ENCODE measurements at places on chromosomes 1 and 21.

GRCh38 chr1:5620997-5621396, 371.2 kb downstream of the NPHP4 start:
- no peak overlapping the region for H3K27ac ChIP-seq
- DNase-seq: no peak
- H3K4me1 ChIP-seq: no peaks in the 10 kb centered on the region
- no peaks in the 10 kb centered on the region for H3K27me3 ChIP-seq
- no peak overlapping the region for H3K4me3 ChIP-seq

DNA sequence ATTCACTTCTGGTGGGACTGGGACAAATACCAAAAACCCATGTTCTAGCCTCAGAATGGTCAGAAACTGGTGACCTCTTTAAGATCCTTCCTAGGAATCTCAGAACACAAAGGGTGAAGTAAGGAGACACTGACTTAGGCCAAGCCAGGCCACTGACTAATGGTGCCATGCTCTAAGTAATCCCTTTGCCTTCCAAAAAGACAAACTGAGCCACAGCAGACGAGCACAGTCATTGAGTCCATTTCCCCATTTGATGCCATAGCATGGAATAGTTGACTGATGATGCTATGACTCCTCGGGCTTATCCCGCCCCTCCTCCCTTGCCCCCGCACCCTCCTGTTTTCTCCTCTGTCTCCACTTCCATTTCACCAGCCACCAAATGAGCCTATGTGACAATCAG, 145.8 kb upstream of the ZNF648 start:
- H3K36me3 ChIP-seq: no peaks in the 10 kb centered on the region
- no peak overlapping the region for H3K4me3 ChIP-seq
- H3K27me3 ChIP-seq: no peaks in the 10 kb centered on the region
- H3K4me1 ChIP-seq: no peaks in the 10 kb centered on the region

DNA sequence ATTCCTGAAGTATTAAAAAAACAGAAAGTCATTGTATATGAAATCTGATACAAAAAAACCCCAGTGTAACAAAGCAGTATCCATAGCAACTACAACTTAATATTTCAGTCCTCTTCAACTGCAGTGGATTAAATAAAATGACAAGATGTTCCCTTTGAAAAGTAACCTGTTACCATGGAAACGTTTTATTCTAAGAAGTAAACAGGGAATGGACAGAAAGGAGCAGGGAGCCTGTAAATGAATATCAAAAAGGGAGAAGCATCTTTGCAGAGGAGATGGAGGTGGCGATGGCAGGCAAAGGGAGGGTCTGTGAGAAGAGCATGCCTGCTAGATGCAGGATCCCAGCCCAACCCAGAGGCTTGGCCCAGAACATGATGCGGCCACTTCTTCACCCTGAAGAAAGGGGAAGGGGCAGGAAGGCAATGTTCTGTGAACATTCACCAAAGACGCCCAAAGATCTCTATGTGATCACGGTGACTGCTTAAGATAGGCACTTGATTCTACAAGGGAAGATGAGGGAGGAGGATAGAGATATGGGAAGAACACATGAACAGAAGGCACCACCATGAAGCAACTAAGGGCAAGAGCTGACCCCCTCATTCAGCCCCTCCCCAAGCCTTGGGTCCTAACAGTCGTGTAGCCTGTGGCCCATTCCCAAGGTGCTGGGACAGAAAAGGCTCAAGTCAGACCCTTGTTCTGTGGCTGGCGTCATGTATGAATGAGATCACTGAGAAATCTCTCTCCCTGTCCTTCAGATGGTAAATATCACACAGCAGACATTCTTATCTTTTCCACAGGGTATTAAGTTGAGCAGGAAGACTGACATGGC, 200.0 kb downstream of the SLC45A1 start:
- H3K36me3 ChIP-seq: no peaks in the 10 kb centered on the region
- no peak for DNase-seq
- peaks cover 7% of the 10 kb centered on the region for H3K4me1 ChIP-seq
- H3K27ac ChIP-seq: no peak overlapping the region
- no peaks in the 10 kb centered on the region for H3K27me3 ChIP-seq

DNA sequence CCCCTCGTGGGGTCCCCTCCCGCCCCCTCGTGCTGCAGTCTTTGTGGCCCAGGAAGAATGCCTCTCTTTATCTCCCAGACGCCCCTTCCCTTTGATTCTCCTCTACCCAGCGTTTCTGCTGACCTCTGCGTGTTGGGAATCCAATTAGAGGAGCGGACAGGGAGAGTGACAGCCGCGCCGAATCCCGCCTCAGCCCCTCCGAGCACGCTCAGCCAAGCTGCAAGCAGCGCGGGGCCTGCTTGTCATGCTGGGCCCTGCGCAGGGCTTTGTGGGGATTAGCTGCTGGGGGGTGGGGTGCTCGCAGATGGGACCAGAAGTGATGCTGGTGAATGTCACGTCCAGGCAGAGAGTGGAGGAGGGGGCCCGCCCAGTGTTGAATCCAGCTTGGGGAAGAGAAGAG, 91.1 kb downstream of the EPHB2 start:
- peaks cover 10% of the 10 kb centered on the region for H3K27me3 ChIP-seq
- no peak for DNase-seq
- peaks cover 8% of the 10 kb centered on the region for H3K4me1 ChIP-seq
- no peak overlapping the region for H3K27ac ChIP-seq

GRCh38 chr1:162902416-162902815, 41.4 kb upstream of the CCDC190 start:
- peaks cover 10% of the 10 kb centered on the region for H3K4me1 ChIP-seq
- no peak overlapping the region for H3K27ac ChIP-seq
- H3K36me3 ChIP-seq: no peaks in the 10 kb centered on the region
- no peak overlapping the region for H3K4me3 ChIP-seq
- H3K27me3 ChIP-seq: no peaks in the 10 kb centered on the region
- DNase-seq: no peak

DNA sequence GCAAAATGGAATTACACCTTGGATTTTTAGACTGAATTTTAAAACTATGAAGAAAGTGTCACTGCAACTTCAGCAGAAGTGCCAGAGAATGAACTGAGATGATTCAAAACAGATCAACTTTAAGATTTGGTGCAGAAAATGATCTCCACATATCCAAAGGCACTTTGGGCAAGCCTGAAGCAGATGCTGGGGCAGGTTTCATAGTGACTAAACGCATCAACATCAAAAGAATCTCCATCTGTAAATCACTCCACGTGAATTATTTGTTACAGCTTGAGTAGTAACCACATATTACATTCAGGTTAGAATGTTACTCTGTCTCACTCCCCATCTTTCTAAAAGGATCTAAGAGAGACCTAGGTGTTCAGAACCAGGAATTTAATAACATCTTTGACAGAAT, 329.0 kb upstream of the ESRRG start:
- no peak overlapping the region for H3K27ac ChIP-seq
- no peak overlapping the region for H3K4me3 ChIP-seq
- H3K4me1 ChIP-seq: peaks cover 6% of the 10 kb centered on the region
- no peaks in the 10 kb centered on the region for H3K27me3 ChIP-seq

GRCh38 chr1:109530457-109531087, 9.1 kb upstream of the GPR61 start:
- no peak overlapping the region for H3K27ac ChIP-seq
- no peaks in the 10 kb centered on the region for H3K36me3 ChIP-seq
- no peaks in the 10 kb centered on the region for H3K27me3 ChIP-seq
- no peak overlapping the region for H3K4me3 ChIP-seq

DNA sequence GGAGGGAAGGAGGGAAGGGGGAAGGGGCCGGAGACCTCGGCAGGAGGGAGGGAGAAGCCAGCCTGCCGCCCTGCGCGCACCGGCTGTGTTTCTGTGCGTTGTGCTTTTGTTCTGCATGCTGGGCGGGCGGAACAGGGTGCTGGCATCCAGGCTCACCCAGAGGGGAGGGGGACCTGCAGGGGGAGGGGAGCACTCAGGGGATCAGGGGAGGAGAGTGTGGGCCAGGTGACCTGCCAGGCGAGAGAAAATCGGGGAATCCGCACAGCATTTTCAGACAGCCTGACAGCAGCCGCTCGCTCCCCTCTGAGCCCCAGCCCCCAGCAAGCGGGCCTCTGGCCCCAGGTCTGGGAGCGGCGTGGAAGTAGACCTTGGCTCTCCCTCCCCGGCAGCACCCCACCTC, 54.7 kb downstream of the RIPK4 start:
- no peaks in the 10 kb centered on the region for H3K27me3 ChIP-seq
- no peak for DNase-seq
- no peak overlapping the region for H3K4me3 ChIP-seq
- H3K36me3 ChIP-seq: no peaks in the 10 kb centered on the region
- peaks cover 43% of the 10 kb centered on the region for H3K4me1 ChIP-seq

GRCh38 chr1:167723707-167724323, 2.0 kb downstream of the MPZL1 start:
- no peaks in the 10 kb centered on the region for H3K36me3 ChIP-seq
- no peak overlapping the region for H3K27ac ChIP-seq
- peaks cover 43% of the 10 kb centered on the region for H3K4me1 ChIP-seq
- DNase-seq: no peak
- H3K4me3 ChIP-seq: peak overlapping the region; percentile 78
- H3K27me3 ChIP-seq: no peaks in the 10 kb centered on the region

DNA sequence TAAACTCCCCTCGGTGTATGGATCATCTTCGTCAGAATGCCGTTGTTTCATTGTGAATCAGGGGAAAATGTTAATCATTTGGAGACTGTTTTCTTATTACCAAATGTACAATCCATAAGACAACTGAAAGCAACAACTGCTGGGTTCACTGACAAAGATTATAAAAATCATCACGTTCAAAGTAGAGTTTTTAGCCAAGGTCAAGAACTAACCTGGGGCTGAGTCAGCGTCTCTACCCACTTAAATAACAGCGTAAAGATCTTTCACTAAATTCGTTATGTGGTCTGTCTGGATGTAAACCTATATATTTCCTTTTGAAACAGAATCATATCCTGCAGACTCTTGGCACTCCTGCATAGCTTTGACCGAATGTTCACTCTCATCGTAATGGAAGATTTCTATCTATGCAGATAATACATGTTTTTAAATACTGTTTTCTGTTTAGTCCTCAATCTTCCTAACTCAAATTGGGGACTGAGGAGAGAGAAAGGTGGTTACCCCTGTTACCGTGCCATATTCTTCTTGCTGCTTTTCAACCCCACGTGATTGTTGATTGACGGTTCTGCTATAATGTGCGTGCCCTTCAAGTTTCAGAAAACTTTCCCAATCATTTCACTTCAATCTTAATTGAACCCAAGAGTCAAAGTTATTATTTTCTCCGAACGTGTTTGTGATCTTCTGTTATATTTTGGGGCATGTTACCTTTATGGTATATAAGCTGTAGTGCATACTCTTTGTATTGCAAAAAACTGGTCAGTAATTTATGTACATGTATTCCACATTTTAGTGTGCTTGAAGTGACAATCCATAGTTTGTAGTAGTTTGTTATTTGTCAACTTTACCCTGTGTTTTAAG, 15.6 kb upstream of the NCMAP start:
- peaks cover 2% of the 10 kb centered on the region for H3K36me3 ChIP-seq
- no peaks in the 10 kb centered on the region for H3K27me3 ChIP-seq
- H3K4me3 ChIP-seq: no peak overlapping the region
- H3K4me1 ChIP-seq: peaks cover 32% of the 10 kb centered on the region
- H3K27ac ChIP-seq: no peak overlapping the region

DNA sequence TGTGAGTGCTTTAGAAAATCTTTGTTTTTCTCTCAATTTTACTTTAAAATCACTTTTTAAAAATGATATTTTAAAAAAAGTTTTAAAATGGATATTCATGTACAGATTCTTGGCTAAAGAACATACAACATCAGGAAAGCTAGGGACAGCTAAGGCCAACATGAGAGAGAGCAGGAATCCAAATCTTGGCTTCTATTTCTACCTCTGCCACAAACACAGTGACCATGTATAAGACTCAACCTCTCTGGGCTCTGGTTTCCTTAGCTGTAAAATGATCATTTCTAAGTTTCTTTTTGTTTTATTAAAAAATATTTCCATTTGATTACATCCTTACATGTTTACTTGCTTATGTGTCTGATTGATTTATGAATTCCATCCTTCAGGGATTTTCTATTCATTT, 1.2 kb downstream of the VCAM1 start:
- no peak overlapping the region for H3K27ac ChIP-seq
- H3K4me3 ChIP-seq: no peak overlapping the region
- no peaks in the 10 kb centered on the region for H3K36me3 ChIP-seq
- H3K4me1 ChIP-seq: no peaks in the 10 kb centered on the region
- H3K27me3 ChIP-seq: peaks cover 5% of the 10 kb centered on the region

DNA sequence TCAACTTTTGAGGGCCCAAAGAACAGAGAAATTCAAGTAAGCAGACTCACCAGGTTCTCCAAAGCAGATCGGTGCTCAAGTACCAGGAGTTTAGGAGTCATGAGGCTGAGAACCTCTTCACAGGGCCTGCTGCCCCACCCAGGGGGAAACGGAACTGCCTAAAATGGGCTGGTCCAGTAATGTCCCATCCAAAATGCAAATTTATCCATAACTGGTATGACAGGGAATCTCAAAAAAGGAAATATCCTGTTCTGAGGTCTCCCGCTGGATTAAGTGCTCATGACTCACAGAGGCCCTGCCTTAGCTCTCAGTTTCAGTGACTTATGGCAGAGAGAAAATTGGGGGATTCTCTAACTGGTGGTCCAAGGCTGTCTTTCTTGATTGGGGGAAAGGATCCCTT, 9.3 kb downstream of the SPRR2G start:
- DNase-seq: no peak
- H3K4me1 ChIP-seq: no peaks in the 10 kb centered on the region
- no peak overlapping the region for H3K4me3 ChIP-seq

- H3K4me3 ChIP-seq: no peak overlapping the region
- no peaks in the 10 kb centered on the region for H3K4me1 ChIP-seq
- no peak overlapping the region for H3K27ac ChIP-seq
- no peaks in the 10 kb centered on the region for H3K27me3 ChIP-seq
Measured at GRCh38 chr1:177366091-177366490, 195.3 kb downstream of the BRINP2 start.

DNA sequence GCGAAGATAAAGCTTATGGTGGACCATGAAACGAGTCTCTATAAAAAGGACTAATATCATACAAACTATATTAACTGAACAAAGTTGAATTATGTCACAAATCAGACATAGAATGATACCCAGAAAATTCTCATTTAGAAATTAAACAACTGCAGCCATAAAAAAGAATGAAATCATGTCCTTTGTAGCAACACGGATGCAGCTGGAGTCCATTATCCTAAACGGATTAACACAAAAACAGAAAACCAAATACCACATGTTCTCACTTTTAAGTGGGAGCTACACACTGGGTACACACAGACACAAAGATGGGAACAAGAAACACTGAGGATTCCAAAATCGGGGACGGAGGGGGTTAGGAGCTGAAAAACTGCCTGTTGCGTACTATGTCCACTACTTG, 11.5 kb downstream of the COP1 start:
- H3K36me3 ChIP-seq: no peaks in the 10 kb centered on the region
- H3K4me3 ChIP-seq: no peak overlapping the region
- no peak for DNase-seq
- H3K27me3 ChIP-seq: no peaks in the 10 kb centered on the region
- H3K4me1 ChIP-seq: no peaks in the 10 kb centered on the region
